Tibial nerve (tissue), 4 donors: ENCODE measurements at places on chromosomes 11 and 22.

DNA sequence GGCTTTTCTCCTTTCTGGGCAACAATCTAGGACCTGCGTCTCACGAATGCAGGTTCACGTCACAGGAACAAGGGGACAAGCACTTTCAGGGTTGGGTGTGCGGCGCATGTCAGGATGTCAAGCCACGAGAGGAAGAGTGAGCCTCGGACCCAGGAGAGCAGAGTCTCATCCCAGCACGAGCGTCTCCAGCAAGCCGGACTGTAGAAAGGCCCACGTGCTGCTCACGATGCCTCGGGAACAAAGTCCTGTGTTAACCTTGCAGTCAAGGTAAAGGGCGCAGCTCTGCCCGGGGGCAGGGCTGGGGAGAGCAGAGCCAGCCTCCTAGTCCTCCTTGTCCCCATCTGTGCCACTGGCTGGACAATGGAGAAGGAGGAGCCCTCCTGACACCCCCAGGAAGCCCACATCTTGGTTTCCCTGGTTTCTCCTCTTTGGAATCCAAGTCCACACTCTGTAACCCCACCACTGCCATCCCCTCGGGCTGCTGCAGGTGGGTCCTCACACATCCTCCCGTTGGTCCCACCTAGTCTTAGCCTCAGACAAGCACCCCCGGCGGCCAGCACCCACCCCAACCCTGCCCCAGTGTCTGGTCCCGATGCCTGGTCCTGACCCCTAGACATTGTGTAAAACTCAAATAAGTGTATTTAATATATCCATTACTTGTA lies 63.4 kb downstream of the CELSR1 start:
- DNase-seq, result no peak

DNA sequence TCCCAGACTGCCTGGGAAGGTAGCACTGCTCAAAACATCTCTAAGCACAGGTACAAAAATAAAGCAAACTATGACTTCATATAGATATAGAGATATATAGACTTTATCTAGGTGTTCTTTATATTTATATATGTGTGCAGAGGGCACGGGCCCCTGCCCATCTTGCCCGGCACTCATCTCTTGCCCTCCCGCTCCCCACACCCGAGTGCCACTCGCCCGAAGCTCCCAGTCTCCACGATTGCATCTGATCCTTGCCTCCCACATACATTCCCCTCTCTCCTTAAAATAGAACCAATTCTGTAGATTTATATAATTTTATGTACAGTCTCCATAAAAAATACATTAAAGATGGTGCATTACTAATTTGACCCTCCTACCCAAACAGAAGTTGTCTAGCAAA lies 55.5 kb downstream of the IGSF9B start:
- no peak for DNase-seq

GRCh38 chr22:26435327-26436093 lies 6.5 kb downstream of the ASPHD2 start:
- no peak for DNase-seq

GRCh38 chr11:84780689-84781293 lies 846.4 kb downstream of the DLG2 start:
- no peak for DNase-seq

DNA sequence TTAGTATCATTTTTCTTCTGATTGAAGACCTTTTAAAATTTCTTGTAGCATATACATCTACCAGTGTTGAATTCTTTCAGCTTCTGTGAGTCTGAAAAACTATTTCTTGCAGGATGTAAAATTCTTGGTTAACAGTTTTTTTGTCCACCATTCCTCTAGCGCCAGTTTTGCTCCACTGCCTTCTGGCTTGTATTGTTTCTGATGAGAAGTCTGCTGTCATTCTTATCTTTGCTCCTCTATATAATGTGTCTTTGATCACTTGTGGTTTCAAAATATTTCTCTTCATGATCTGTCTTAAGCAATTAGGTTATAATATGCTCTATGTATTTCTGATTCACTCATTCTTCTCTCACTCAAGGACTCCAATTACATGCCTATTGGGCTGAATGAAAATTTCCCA lies 152.3 kb downstream of the INSC start:
- DNase-seq, result no peak

GRCh38 chr11:25734591-25735211 lies 597.2 kb upstream of the ANO3 start:
- no peak for DNase-seq

DNA sequence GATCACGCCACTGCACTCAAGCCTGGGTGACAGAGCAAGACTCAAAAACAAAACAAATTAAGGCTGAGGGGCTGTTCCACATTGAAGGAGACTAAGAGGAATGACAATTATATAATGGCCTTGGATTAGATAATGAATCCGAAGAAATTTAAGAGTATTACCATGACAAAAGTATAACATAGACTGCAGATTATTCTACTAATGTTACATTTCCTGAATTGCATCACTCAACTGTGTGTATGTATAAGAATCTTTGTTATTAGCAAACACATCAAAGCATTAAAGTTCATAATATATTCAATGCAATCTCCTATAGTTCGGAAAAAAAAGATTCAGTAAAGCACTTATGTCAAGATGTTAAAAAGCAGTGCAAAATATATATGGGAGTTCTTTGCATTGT lies 27.5 kb downstream of the CSTF3 start:
- DNase-seq, result no peak

DNA sequence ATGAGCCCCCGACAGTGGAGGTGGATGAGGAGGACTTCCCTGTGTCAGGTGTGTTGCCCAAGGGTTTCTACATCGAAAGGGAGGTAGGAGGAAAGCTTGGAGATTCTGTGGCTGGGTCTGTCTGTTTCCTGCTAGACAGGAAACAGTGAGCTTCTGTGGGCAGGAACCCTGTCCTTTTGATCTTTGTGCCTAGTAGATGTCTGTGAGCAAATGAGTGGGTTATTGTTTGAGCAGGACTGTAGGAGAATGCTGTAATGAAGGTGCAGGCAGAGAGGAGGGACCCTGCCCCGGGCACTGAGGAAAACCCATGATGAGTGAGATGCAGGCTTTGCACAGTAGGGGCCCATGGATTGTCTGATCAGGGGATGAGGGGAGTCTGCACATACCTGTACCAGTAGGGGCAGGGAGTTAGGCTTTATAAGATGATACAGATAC lies 14.0 kb downstream of the USP35 start:
- no peak for DNase-seq

DNA sequence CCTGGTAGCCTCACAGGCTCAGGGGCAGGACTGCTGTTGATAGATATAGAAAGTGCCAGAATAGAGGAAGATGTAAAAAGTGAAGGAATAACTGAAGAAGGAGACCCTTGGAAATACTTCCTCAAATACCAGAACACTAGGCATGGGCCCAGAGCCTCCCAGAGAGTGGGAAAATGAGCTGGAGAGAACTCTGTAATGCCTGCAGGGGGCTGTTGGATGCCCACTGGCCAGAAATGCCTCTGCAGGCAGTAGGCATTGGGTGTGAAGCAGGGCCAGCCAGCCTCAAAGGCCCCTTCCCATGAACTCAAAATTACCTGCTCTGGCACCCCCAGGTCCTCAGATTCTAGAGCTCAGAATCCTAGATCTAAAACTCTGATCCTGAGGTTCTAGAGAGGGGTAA lies 15.1 kb downstream of the P2RY2 start:
- DNase-seq, result no peak

GRCh38 chr11:93507517-93507916 lies 35.7 kb downstream of the SMCO4 start:
- no peak for DNase-seq

- no peak for DNase-seq
Observed at GRCh38 chr22:40628354-40629042, 8.0 kb downstream of the MRTFA start.

DNA sequence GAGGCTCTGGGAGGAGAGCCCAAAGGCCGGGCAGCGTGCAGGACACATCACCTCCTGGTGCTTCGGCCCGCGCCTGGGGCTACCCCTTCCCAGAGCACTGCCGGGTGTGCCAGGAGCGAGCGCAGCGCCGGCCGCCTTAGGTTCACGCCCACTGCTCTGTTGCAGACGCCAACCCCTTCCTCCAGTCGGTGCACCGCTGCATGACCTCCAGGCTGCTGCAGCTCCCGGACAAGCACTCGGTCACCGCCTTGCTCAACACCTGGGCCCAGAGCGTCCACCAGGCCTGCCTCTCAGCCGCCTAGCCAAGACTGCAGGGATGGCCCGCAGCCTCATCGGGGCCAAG lies 79.0 kb downstream of the MED15 start:
- no peak for DNase-seq

- no peak for DNase-seq
Observed at GRCh38 chr22:27327981-27328721, 473.4 kb downstream of the MN1 start.

GRCh38 chr22:17266251-17266971 lies 47.2 kb upstream of the ADA2 start:
- no peak for DNase-seq

DNA sequence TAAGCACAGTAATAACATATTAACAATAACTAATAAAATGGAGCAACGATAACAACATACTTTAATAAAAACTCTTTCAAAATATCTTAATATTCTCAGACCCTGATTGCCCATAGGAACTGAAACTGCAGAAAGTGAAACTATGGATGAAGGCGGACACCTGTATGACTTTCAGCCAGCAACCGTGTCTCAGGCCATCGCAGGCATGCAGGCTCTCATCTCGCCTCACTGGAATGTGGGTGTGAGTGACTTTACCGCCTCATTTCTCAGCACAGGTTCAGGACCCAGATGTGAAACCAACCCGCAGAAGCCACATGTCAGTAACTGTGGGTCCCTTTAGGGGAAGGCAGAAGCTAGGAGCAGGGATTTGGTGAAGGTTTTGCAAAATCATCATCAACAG lies 539.1 kb downstream of the FAM181B start:
- no peak for DNase-seq

- no peak for DNase-seq
Observed at GRCh38 chr11:112877581-112877980, 83.6 kb upstream of the NCAM1 start.

- DNase-seq, result no peak
Observed at GRCh38 chr11:414318-414857, 411 bp downstream of the SIGIRR start.

DNA sequence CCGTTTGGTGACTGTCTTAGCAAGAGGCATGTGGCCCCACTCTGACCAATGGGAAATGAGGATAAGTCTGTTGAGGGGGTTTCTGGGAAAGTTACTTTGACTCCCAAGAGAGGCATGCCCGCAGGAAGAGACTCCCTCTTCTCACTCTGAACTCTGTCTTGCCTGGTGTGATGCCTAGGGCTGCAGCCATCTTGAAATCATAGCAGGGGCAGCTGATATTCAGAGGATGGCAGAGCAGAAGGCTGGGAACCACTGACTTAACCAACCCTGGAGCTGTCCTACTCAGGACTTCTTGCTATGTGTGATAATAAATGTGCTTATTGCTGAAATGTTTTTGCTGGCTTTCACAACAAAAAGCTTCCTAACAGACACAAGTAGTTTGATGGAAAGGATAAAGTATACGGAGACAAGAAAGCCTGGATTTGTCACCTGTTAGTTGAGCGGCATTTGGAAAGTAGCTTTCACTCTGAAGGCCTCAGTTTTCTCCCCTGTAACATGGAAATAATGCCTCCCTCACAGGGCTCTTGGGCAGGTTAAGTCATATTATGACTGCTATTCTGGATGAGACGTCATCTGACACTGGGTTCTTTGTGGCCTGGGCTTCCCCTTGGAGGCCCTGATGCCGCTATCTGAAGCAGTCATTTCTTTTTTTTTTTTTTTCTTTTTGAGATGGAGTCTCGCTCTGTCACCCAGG lies 128.5 kb downstream of the CEP164 start:
- no peak for DNase-seq

DNA sequence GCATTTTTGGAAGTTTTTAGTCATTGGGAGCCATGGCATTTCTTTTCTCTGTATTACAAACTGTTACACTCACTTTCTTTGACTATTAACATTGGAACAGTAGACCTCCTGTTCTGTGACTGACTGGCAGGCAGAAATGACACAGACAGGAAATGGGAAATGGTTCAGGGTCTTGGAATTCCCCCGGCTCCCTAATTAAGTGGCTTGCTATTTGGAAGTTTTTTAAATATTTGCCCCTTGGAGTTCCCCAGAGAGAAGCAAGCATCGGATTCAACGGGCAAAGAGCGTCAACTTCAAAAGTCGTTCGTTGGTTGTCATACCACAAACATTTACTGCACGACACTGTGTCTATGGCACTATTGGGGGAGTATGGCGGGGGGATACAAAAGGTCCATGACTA lies 1.1 kb upstream of the BIRC2 start:
- DNase-seq, result no peak

DNA sequence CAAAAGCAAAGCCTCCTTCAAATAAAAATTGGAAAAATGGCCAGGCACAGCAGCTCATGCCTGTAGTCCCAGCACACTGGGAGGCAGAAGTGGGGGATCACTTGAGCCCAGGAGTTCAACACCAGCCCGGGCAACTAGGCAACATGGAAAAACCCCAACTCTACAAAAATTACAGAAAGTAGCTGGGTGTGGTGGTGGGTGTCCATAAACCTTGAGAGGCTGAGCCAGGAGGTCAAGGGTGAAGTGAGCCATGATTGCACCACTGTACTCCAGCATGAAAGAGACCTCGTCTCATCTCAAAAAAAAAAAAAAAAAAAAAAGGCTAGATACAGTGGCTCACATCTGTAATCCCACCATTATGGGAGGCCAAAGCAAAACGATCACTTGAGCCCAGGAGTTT lies 22.3 kb downstream of the DDX6 start:
- no peak for DNase-seq

DNA sequence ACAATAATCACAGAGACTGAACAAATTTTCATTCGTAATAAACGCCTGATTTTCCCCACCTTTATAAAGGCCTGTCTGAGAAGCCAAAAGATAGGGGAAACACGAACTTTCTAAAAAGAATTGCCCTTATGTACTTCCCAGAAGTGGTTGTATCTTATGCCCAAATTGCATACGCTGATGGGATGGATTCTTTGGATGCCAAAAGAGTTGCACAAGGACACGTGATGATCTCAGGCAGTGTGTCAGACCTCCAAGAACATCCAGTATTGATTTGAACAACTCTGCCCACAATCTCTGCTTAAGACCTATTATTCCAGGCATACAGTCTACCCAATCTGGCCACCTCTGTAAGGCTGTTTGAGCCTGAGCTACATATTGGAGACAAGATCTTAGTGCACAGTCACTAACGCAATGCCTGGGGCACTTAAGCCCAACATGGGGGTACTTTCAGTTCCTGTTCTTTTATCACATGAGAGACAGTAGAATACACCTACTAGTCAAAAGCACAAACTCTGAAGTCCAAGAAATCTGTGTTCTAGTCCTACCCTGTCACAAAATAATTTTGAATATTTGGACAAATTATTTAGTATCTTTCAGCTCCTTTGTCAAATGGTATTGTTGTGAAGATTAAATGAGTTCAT lies 38.9 kb downstream of the OR10A6 start:
- no peak for DNase-seq

GRCh38 chr11:73028611-73029010 lies 113.5 kb downstream of the FCHSD2 start:
- DNase-seq, result no peak

DNA sequence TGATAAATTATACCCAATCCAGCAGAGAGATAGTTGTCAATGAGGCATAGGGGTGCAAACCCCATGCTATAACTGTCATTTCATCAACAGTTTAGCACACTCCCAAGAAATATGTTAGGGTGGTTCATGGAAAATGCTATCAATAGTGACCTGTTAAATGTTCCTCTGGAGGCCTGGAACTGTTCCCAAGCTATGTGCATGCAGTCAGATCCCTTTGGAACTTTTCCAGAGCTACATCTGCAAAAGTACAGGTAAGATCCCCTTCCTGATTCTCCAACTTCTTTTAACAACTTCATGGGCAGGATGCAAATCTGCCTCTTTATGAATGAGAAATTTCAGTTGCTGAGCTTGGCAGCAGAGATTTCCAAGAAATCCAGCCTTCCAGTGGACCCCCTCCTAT lies 27.2 kb downstream of the ABTB2 start:
- DNase-seq, result no peak

GRCh38 chr22:35317680-35318290 lies 18.1 kb downstream of the TOM1 start:
- no peak for DNase-seq
